Left colon (tissue), 2 donors: ENCODE measurements at places on chromosomes 2 and 18. TPM values are rescaled to one million over a fixed set of nuclear protein-coding genes. Genes with fewer than 3 reads are reported as not detected.

The TUBB8B gene
- 0.34 TPM for total RNA-seq

DNA sequence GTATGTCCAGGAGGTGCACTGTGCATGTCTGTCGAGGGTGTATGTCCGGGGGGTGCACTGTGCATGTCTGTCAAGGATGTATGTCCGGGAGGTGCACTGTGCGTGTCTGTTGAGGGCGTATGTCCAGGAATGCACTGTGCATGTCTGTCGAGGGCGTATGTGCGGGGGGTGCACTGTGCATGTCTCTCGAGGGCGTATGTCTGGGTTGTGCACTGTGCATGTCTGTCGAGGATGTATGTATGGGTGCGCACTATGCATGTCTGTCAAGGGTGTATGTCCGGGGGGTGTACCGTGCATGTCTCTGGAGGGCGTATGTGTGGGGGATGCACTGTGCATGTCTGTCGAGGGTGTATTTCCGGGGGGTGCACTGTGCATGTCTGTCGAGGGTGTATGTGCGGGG, 249.3 kb upstream of the MYT1L start:
- no peak for DNase-seq

DNA sequence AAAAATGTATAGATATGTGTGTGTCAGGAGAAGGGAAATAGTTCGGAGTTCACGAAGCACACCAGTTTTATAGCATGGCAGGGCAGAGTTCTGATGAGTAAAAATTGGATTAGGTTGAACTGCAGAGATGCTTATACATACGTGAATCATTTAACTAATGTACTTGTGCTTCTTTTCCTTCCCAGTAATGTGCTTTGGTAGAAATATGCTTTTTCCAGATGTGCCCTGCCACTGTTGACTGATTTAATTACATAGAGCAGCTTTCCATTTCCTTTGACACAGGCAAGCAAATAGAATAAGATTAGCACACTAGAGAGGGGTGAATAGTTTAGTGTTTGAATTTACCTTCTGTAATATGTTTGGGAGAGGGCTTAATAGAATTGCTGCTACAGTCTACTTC, 28.9 kb upstream of the ARMC9 start:
- DNase-seq: no peak

DNA sequence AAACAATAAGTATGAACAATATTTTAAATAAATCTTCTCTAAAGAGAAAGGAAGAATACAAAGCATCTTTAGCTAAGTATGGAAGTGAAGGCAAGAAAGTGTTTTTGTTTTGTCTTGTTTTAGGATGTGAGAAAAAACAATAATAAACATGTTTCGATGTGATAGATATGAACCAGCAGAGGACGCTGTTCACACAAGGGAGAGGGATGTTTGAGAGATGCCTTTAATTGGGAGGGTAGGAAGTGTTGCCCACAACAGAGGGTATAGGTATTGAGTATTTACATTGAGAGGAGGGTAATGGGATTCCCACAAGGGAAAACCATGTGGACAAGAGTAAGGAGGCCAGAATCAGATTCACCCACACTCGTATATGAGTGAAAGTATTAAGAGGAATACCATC, 55.1 kb downstream of the CDH19 start:
- DNase-seq: no peak

DNA sequence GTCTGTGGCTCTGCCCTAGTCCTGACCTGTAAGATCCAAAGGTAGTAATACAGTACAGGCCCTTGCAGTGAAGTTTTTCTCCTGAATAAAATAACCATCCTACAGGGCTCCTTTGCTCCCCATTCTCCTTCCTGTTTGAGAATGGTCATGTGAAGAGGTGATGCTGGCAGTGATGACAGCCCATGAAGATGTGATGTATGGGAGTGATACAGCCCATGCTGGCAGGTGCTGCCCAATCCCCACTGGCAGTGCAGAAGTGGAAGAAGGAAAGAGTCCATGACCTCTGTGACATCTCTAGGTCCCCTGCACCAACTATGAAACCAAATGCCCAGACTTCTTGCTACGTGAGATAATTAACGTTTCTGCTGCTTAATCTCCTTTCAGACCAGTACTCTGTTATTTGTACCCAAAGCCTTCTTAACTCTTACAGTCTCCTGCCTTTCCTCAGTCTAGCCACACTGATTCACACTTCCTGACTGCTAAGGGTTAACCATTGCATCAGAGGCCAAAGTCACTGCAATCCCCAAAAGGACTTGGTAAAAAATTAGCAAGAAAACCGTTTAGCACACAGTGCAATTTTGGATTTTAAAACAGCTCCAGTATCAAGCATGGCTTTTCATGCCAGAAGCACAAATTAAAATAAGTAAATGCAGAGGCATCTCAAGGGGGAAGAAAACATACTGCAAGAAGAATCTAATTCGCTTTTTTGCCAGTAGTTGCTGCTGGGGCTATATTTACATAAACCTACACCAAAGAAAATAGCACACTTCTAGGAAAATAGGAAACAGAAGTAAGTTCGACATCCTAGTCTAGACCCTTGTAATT, 98.0 kb downstream of the STK39 start:
- DNase-seq: no peak

DNA sequence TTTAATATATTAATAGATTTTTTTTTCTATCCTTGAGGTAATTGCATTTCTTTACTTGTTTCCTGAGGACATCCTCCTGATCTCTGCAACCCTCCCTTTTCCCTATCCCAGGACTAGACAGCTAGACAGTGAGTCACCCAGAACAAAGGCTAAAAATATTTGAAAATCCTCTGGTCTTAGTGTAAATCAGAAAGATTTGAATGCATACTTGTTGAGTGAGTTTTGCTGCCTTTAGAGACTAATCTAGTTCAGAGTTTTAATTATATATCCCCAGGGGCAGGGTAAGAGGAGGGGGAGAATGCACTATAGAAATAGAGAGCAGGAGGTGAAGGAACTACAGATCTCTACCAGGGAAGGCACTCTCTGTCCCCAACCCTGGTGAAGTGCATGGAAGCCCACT, 202.3 kb upstream of the TCF4 start:
- DNase-seq: no peak
